ENCODE measurements at places on chromosomes 4 and X. TPM values are rescaled to one million over a fixed set of nuclear protein-coding genes. Genes with fewer than 3 reads are reported as not detected.

- DNase-seq: peak; percentile 80
These were observed 78.0 kb upstream of the BCOR start for GRCh38 chrX:40175511-40176350.

WWC2 gene
- 1.9 TPM for total RNA-seq

GRCh38 chr4:115453416-115453815 lies 340.0 kb upstream of the NDST4 start:
- no peak for DNase-seq

GRCh38 chrX:94524867-94525266 lies 850.9 kb downstream of the FAM133A start:
- no peak for DNase-seq

FAM236C gene
- not detected for total RNA-seq

AMBN gene
- total RNA-seq: not detected

DNA sequence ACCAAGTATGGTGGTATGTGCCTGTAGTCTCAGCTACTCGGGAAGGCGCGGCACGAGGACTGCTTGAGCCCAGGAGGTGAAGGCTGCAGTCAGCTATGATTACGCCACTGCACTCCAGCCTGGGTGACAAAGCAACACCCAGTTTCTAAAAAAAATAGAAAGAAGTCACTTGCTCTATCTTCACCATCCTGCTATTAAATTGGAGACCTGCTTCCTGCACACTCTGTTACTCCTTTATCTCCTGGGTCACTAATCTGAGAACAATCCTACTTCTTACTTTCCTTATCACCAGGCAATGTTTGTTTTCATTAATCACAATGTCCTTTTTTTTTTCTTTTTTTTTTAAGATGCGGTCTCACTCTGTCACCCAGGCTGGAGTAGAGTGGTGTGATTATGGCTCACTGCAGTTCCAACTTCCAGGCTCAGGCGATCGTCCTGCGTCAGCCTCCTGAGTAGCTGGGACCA lies 16.2 kb downstream of the PRKX start:
- no peak for DNase-seq

EMCN gene
- not detected for total RNA-seq

DNA sequence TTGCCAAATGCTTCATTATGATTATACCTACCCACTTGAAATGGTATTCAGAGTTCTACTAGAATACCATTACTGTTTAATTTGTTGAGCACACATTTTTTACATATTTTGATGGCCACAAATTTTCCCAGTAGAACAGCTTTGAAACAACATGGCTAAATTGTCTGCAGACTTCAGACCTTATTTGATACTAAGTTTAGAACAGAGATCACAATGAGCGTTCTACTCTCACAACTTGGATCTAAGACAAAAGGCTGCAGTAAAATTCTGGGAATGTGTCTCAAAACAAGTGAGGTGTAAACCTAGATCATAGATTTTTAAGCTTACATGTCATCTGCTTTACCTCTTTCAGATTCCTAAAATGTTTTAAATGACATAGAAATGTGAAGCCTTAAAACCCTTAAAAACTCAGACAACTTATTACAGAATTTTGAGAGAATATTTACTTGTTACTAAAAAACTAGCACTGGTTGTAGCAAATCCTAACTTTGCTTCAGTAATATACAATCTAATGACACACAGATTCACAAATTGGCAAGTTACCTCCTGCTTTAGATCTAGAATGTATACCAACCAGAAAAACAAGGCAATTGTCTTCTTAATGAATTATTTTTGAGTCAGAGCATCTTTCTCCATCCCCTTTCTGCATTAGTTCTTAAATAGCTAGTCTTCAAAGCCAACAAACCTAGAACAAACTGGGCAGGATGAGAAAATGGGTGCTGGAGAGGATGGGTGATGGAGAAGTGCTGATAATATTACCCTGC lies 243.3 kb downstream of the SLC7A11 start:
- no peak for DNase-seq

ADGRG4 gene
- not detected for total RNA-seq

HSFX2 gene
- total RNA-seq: not detected

DNA sequence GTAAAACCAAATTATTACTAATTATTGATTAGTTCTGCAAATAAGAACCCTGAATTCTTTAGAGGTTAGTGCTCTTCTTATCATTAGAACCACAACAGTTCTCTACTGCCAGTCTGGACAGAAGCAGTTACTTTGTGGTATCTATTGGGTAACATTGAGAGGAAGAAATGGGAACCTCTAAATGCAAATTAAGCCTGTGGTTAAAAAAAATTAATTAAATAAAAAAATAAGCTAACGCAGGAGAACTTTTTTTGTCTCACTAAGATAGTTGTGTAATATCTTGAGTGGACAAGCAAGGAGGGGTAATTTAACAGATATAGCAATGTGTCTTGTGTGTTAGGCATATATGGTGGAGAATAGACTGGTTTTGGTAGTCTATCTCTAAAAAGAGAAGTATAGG lies 32.9 kb upstream of the TET2 start:
- no peak for DNase-seq

DNA sequence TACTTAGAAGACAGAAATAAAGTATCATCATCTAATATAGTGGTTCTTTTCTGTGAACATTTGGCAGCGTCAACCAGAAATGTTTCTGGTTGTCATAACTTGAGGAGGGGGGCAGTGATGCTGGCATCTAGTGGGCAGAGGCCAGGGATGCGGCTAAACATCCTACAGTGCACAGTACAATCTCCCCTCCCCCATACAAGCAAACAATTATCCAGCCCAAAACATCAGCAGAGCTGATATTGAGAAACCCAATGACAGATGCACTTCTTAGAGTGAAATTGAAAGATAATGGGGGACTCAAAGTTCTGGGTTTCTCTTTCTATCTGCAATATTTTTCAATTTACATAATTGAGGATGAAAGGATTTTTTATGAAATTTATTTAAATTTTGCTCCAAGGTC lies 1.9 kb upstream of the EIF1AX start:
- no peak for DNase-seq

Data from activated CD8-positive, alpha-beta T cell treated with anti-CD3 and anti-CD28 coated beads for 36 hours (primary cell).